Activated CD8-positive, alpha-beta memory T cell treated with anti-CD3 and anti-CD28 coated beads for 1 hour (primary cell): ENCODE measurements at places on chromosomes 4 and X.

GRCh38 chr4:102733084-102733483, 27.7 kb downstream of the MANBA start:
- DNase-seq = no peak

- DNase-seq = no peak
These were observed 17.5 kb downstream of the ANKRD50 start for GRCh38 chr4:124694946-124695598.

GRCh38 chrX:25650216-25650820, 487.8 kb upstream of the MAGEB18 start:
- no peak for DNase-seq

DNA sequence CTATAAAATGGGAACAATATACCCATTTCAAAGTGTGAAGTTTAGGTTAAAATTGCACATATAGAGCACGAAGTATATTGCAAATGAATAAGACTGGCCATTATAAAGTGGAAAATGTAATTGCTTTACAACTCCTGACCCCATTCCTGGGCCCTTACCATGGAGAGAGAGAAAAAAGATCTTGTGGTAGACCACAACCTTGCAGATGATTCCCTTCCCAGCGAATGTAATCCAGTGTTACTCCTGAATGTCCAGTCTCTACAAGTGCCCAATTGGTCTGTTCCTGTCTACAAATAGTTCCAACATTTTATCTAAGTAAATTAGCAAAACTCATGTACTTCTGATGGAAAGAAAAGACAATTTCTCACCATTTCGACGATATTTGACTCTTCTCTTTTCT, 184.1 kb upstream of the LNX1 start:
- DNase-seq = no peak

DNA sequence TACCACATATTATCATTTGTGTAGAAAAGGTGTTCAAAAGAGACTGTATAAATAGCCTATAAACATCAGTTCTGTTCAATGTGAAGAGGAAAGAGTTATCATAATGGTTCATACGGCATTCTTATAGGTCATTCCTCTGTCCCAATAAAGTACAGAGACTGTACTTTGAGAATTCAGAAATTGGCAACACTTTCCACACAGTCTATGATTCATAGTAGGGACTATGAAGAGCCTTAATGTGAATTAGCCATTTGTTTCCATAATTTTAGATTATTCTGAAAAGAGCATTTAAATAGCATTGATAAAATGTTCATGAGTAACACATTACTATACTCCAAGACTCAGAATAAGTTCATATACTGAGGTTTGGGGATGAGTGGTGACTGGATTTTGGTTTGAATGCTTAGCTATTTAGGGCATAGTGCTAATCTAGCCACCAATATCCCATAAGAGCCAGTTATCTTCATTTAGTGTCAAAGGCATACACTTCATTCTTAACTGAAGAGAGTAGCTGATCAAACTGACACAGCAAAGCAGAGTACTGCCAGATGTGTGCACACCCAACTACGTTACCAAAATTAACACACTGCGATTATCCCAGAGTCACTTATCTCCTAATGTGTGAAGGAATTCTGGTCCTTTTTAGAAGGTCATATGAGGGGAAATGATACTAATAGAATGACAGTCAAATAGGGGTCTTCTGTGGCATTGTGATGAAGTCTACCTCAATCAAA, 10.2 kb downstream of the ANK2 start:
- no peak for DNase-seq

DNA sequence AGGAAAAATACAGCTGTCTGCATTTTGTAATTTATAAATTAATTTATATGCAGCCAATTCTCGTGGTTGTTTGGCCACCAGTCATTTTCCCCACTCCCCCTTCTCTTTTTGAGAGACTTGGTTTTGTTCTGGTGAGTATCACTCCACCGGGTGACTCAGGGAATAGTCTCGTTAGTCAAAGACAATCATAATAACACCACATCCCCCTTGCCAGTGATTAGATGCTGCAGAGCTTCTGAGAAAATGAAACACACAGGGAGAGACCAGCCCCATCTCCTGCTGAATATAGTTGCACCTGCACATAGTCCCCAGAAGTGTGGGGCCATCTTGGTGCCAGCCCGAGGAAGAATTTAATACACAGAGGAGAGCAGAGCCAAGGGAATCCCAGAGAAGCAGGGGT, 8.0 kb upstream of the FNIP2 start:
- DNase-seq = no peak

- no peak for DNase-seq
These were observed 1267.3 kb downstream of the PCDH19 start for GRCh38 chrX:99142745-99143144.

GRCh38 chr4:14772388-14772787, 229.9 kb upstream of the CPEB2 start:
- DNase-seq = no peak

- no peak for DNase-seq
These were observed 477.0 kb downstream of the INPP4B start for GRCh38 chr4:142369141-142369540.

DNA sequence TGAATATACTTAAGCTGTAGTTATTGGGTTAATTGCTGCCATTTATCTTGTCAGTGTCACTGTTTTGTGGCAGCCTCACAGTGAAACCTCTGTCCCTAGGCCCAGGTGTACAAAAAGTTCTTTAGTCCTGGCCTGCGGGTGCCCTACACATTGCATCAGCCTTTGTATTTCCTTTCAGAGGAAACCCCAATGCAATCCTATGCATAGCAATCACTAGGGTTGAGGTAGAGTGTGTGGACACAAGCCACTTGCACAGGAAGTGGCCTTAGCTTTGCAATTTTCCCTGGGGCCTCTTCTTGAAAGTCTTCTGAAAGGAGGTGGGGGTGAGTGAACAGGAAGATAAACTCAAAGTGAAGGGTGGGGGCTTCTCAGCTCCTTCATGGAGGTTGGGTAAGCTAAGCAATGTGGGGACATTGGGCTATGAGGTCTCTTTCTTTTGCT, 27.8 kb downstream of the VSIG4 start:
- no peak for DNase-seq

DNA sequence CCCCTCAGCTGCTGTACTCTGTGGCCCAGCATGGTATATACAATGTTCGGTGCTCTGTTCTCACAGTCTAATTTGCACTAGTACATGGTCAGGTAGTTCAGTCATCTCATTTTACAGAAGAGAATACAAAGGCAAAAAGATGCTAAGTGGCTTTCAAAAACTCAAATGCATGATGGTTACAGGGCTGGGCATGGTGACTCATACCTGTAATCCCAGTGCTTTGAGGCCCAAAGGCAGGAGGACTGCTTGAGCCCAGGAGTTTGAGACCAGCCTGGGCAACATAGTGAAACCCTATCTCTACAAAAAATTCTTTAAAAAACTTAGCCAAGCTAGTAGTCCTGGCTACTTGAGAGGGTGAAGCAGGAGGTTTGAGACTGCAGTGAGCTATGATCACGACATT, 210.5 kb upstream of the KIT start:
- no peak for DNase-seq

- no peak for DNase-seq
These were observed 2.2 kb downstream of the ZNF185 start for GRCh38 chrX:152899874-152900719.

GRCh38 chr4:137213372-137214173, 318.7 kb downstream of the PCDH18 start:
- DNase-seq = no peak

DNA sequence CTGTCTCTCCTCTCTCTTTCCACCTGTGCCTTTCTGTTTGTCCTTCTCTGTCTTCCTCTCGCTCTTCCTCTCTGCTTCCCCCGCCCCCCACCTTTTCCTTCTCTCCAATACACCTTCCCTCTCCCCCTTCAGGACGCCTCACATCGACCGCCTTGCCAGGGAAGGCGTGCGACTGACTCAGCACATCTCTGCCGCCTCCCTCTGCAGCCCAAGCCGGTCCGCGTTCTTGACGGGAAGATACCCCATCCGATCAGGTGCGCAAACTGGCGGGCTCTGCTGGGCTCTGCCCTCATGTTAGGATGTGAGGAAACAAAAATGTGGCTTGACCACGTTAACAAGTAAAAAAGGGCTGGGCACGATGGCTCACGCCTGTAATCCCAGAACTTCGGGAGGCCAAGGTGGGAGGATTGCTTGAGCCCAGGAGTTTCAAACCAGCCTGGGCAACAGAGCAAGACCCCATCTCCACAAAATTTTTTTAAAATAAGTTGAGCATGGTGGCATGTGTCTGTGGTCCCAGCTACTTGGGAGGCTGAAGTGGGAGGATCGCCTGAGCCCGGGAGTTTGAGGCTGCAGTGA, 35.2 kb downstream of the ARSF start:
- DNase-seq = no peak

- no peak for DNase-seq
These were observed 115.2 kb upstream of the TBC1D9 start for GRCh38 chr4:140871368-140871767.

- no peak for DNase-seq
These were observed 34.7 kb downstream of the LUZP4 start for GRCh38 chrX:115324194-115324593.

GRCh38 chrX:7059859-7060258, 87.7 kb upstream of the STS start:
- DNase-seq = no peak

DNA sequence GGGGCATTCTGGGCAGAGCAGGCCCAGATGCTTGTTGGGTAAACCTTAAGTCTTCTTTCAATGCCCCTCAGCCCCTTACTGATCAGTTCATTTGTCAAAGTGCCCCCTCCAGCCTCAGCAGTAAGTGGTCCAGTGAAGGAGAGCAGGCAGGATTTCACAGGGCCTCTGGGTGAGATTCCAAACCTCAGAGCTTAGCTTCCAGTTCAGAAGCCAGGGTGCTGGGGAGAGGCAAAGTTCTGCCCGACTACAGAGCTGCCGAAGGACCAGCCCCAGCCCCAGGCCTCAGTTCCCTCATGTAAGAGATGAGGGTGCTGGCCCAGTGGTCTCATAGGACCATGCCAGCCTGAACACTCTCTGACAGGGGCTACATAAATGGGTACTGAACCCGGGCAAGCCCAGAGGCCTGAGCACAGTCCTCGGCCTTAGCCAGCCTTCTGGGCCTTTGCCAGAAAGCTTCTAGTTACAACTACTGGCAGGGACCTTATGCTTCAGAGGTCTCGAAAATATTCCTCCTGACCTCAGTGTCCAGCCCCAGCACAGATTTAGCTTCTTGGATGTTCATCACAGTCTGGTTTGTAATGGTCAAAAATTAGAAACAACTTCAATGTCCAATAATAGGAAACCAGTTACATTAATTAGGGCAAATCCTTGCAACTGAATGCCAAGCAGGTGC, 851 bp upstream of the RIPPLY1 start:
- DNase-seq = no peak

- DNase-seq = no peak
These were observed 955.2 kb upstream of the DIAPH2 start for GRCh38 chrX:95729401-95729800.

DNA sequence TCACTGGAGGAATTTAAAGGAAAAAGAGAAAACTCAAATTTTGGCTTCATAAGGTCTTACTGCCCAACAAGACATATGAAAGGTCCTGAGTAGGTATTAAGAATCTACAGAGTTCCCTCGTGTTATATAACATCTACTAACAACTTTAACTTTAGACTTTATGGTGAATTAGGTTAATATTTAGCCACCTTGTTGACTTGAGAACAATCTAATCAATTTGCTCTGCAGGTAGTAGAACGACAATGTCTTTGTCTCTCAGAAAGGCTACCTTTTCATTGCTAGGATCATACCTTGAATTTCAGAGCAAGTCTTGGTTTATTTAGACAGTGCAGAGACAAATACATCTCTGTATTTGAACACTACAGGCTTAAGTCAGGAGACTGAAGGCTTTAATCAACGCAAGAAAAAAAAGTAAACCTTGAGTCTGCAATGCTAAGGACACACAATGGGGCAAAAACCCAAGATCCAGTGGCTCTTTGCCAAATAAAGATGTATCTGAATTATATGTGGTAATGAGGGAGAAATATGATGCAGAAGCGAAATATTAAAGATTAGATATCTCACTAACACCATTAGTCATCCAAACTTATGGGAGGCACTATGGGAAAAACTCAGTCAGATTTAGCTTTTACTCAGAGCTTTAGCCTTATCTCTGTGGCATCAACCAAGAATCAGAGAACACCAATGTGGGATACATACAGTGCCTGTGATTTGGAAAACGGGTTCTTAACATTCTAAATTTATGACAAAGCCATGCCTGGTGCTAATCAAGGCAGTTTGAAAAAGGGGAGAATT, 93.6 kb upstream of the FTHL17 start:
- DNase-seq = no peak

GRCh38 chr4:161303551-161303950, 860.2 kb downstream of the FSTL5 start:
- no peak for DNase-seq

GRCh38 chr4:53847965-53848364, 216.4 kb downstream of the CHIC2 start:
- DNase-seq = no peak

DNA sequence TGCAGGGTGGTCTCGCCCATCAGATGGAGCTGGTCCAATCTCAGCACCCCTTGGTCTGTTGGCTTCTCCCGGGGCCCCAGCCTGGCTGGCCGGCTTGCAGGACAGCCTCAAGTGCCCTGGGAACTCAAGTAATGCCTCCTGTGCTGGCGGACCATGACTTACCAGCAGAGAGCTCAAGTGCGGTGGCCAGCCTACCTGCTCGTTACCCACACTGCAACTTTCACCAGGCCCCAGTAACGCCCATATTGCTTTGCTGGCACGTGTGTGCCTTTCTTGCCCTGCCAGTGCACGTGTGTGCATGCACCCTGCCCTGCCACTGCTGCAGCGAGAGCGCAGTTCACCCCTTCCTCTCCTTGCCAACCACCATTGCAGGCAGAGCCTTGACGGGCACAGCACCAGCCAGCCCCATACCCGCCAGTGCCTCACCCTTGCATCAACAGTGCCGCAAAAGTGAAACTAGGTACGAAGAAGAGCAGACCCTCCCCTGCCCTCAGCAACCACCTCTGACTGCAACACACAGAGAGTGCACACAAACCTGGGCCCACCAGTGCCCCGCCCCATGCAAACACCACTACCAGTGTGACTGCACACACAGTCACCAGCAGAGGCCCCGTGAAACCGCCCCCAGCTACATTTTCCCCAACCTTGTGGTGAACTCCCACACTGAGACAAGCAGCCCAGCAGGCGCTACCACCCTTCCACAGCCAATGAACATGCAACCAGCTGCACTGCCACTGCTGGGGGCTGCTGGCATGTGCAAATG, 88.9 kb upstream of the POU3F4 start:
- DNase-seq = no peak

DNA sequence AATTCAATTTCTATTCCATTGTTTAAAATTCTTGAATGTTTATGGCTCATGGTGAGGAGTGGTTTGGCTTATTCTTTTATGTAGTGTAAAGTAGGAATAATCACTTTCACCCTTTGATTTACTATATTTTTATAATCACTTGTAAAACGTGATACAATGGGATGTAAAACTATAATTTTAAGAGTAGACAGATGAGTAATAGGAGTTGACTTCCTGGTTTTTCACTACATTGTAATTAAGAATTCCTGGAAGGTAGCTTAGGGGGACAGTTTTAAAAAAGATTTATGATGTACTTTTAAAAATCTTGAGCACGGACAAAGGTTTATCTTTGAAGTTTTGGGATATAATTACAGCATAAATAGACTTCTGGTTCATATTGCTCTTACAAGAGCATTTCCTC, 65.3 kb downstream of the PDGFC start:
- no peak for DNase-seq

GRCh38 chrX:13463608-13464007, 105.8 kb upstream of the EGFL6 start:
- DNase-seq = no peak

- peak; percentile 91 for DNase-seq
These were observed 5.6 kb downstream of the FLNA start for GRCh38 chrX:154368630-154369448.

GRCh38 chr4:148782284-148782683, 340.1 kb upstream of the NR3C2 start:
- DNase-seq = no peak

GRCh38 chr4:75169427-75169826, 236.5 kb downstream of the PARM1 start:
- DNase-seq = no peak
